Gastrocnemius medialis (tissue), 4 donors: ENCODE measurements at places on chromosomes 4 and X. TPM values are rescaled to one million over a fixed set of nuclear protein-coding genes. Genes with fewer than 3 reads are reported as not detected.

- no peak overlapping the region for H3K27ac ChIP-seq
- no peaks in the 10 kb centered on the region for H3K27me3 ChIP-seq
- no peak overlapping the region for H3K4me3 ChIP-seq
- H3K36me3 ChIP-seq, result no peaks in the 10 kb centered on the region
- no peak for DNase-seq
Measured at GRCh38 chrX:109294097-109294814, 187.6 kb downstream of the GUCY2F start.

DNA sequence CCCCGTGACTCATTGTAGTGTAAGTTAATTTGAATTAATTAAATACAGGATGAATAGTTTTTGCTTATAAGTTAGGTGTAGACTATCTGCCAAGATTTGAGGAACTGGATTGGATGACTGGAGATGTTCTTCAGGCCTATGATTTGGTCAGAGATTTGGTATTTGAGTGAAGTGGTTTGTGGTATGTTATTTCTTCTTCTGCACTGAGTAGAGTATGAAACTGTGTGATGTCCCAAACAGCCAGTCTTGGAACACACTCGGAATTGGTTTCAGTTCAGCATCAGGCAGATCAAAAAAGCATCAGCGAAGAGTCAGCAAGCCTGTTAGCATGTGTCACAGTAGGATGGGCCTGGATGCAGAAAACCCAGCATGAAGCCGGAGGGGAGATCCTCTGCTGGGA is 294.1 kb downstream of the ARHGAP10 start:
- no peak overlapping the region for H3K4me3 ChIP-seq
- no peaks in the 10 kb centered on the region for H3K27me3 ChIP-seq
- H3K36me3 ChIP-seq, result no peaks in the 10 kb centered on the region
- peak overlapping the region; percentile 80 for H3K27ac ChIP-seq
- no peak for DNase-seq

Gene MAMLD1
- 1.6 TPM for total RNA-seq

Gene PGAM4
- not detected for total RNA-seq
